IMR-90 (cell line): ENCODE measurements at places on chromosomes 7 and 10. TPM values are rescaled to one million over a fixed set of nuclear protein-coding genes. Genes with fewer than 3 reads are reported as not detected.

GRCh38 chr10:80204677-80205476 is 460 bp downstream of the ANXA11 start:
- peak; percentile 30 for DNase-seq

GRCh38 chr7:134747326-134747725 is 32.1 kb upstream of the CALD1 start:
- DNase-seq = no peak

GRCh38 chr10:48614481-48615390 is 9.9 kb upstream of the ARHGAP22 start:
- peak; percentile 34 for DNase-seq

GRCh38 chr10:117007080-117007479 is 2.1 kb upstream of the SHTN1 start:
- peak; percentile 74 for DNase-seq

DNA sequence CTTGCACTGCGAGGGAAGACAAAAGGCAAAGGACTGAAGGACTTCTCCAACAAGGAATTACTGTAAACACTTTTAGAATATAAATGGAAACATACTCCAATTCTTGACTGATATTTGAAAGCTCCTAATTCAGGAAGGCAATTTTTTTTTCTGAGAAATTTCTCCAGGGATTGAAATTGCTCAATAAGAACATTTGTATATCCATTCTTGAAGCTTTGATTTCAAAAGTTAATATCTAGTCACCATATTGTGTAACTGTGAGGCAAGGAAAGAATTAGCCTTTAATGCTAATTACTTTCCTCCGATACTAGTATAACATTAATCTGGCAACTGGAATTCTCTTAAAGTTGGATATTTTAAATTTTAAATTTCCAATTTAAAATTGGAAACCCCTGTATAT is 188.4 kb upstream of the COL1A2 start:
- no peak for DNase-seq

- no peak for DNase-seq
Observed at GRCh38 chr10:28478646-28479045, 54.3 kb upstream of the WAC start.

DNA sequence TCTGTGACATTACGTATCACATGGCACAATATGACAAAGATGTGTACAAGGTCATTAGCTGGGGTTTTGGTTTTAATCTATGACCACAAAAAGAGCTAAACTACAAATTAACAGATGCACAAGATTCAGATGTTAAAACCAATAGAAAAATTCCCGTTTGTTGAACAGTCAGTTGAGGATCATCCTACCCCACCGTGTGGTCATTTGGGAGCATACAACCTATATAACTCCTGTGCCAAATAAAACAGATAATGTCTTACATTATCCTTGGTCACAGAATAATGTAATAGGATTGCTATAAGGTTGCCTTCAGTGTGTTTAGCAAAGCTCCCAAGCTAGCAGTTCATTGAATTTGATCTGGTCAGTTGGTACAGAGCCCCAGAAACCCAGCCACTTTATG is 28.2 kb downstream of the ASNS start:
- peak; percentile 4 for DNase-seq

DNA sequence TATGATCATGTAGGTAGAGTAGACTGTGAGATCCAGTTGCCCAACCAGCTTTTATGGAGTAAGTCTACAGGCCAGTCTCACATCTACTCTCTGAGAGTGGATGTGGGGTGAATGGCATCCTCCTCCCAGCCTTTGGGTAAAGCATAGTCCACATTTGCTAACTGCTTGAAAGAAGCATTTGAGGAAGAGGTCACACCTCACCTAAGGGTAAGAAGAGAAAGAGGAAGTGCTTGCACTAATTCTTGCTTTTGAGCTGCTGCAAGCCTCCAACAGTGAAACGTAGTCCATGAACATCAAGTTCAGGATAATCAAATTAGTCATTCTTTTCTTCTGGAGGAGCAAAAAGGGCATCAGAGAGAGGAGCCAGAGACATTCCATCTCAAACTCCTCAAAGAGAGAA is 93.9 kb upstream of the AGR3 start:
- no peak for DNase-seq

DNA sequence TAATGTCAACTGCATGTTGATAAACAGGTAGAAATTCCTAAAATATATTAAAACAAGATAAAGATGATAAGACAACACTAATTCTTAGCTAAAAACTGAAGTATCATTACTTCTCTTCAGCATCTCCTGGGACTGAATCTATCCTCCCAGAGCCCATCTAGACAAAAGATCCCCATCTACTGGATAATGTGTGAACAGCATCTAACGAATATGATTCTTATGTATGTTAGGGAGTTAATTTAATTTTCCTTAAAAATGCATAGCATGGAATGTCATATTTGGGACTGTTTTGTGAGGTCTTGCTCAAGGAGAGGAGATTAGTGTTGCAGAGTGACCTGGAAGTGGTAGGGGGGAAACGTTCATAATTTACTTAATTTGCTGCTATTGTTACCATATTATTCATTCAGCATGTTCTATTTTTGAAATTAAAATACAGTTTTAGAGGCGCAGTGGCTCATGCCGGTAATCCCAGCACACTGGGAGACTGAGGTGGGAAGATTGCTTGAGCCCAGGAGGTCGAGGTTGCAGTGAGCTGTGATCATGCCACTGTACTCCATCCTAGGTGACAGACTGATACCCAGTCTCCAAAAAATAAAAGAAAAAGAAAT is 305.1 kb upstream of the CSTF2T start:
- peak; percentile 67 for DNase-seq

DNA sequence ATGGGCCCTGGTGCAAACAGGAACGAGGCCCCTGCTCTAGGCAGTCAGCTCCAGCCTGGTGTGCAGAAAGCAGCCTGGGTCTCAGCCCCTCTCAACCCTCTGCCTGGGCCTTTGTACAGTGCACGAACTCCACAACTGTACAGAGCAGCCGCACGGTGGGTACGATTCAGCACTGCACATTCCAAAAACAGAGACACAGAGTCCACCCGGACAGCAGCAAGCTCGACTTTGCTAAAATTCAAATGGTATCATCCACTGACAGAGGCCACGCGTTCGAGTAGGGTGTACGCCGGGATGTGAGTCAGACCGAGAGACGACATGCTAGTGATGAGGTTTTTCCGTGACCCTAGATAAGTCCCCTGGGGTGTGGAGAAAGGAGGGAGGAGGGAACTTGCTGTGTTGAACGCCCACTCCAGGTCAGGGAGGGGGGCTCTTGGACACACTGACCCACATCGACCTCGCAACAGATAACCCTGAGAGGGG is 65.6 kb upstream of the PDGFA start:
- DNase-seq = no peak

- DNase-seq = no peak
Observed at GRCh38 chr10:97220355-97220754, 34.6 kb upstream of the SLIT1 start.

DNA sequence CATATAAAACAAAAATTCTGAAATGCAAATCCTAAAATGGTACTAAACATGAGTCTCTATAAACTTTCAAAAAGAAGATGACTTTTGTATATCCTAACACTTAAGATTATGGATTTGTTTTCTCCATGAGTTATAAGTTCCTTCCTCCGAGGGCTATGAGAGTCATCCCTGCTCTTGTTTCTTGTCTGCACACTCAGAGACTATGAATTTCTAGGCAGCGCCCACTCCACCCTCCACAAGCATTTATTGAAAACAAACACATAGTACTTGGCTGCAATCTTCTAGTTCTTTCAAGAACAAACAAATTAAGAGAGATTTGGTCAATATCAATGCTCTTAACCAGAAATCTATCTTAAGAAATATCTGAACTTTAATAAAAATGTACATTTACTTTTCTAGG is 211.7 kb downstream of the DKK1 start:
- DNase-seq = peak; percentile 73

GRCh38 chr7:15967551-15967950 is 281.1 kb upstream of the MEOX2 start:
- DNase-seq = no peak

DNA sequence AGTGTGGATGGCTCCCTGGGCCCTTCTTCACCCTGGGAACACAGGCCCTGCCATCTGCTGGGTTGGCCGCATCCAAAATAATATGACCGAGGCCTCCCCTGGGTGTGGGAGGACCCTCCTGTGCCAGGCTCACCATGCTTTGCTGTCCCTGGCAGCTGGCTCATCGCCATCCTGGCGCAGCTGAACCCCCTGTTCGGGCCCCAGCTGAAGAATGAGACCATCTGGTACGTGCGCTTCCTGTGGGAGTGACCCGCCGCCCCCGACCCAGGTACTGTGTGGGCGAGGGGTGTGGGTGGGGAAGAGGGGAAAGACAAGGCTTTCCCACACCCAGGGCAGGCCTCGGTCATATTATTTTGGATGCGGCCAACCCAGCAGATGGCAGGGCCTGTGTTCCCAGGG is 4.8 kb downstream of the ATP6V0E2 start:
- DNase-seq = no peak

Gene STAMBPL1
- 28.1 and 32.8 TPM in 2 replicates for total RNA-seq

Gene PRTFDC1
- 17.9 and 24.2 TPM in 2 replicates for total RNA-seq

Gene NUP205
- total RNA-seq = 81.7 and 84.6 TPM in 2 replicates

Gene SPDYE9
- not detected in 2 replicates for total RNA-seq

Gene PITX3
- total RNA-seq = not detected in 2 replicates

Gene NPFFR1
- not detected in 2 replicates for total RNA-seq

Gene SHH
- total RNA-seq = under 0.01 TPM in 1 of 2 replicates, not detected in the other
